ENCODE measurements at places on chromosomes 3 and 15.
A peak's percentile ranks its signal among the peaks of the same experiment; 100 is the strongest.

DNA sequence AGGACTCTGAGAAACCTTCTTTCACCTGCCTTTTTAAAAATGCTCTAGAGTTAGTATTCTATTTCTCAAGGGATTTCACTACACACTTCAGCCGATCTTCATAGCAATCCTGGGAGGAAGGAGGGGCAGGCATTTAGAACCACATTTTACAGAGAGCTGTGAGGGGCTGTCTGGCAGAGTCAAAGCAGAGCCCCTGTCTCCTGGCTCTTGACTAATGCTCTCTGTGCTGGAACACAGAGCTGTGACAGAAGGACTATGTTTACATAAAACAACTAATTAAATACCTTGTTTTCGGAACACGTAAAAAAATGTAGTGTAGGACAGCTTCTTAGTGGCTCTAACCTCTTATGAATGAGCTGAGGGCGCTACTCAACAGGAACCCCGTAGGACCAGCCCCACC lies 7.6 kb upstream of the SPTBN5 start:
- no peak for DNase-seq

DNA sequence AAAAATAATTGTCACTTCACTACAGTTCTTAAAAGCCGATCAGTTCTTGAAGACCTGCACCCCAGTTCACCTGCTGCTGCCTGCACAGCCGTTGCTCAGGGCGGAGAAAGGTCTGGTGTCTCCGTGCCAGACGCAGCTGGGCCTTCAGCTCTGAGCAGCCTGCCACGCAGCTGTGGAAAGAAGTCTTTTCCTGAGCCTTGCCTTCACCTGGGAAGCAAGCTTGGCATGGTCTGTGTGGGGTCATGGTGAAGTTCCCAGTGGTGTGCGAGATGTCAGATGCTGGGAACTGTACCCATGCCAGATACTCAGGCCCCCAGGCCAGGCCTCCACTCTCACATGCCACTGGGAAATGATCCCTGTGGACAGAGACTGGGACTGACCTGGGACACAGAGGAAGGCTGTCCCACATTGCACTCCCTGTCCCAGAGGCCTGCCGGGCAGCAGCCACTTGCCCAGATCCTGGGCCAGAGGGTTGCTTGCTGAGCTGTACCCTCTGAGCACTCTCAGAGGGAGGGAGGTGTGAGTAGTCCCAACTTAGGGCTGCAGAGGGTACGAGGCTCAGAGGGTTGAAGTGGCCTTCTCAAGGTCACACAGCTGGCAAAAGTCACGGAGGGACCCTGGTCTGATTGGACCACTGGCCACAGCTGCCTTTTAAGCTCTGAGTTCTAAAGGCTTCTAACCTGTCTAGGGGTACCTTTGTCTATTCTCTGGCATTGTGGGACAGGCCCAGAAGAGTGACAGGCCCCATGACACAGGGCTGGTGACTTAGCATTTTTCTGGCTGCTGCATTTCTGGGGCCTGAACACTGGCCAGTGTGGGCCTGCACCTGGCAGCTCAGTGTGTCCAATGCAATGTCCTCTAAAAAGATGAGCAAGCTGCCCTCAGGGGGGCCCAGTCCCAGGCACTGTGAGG lies 55.4 kb downstream of the KLF13 start:
- no peak for DNase-seq

GRCh38 chr3:158165730-158166129 lies 55.8 kb downstream of the RSRC1 start:
- no peak for DNase-seq

DNA sequence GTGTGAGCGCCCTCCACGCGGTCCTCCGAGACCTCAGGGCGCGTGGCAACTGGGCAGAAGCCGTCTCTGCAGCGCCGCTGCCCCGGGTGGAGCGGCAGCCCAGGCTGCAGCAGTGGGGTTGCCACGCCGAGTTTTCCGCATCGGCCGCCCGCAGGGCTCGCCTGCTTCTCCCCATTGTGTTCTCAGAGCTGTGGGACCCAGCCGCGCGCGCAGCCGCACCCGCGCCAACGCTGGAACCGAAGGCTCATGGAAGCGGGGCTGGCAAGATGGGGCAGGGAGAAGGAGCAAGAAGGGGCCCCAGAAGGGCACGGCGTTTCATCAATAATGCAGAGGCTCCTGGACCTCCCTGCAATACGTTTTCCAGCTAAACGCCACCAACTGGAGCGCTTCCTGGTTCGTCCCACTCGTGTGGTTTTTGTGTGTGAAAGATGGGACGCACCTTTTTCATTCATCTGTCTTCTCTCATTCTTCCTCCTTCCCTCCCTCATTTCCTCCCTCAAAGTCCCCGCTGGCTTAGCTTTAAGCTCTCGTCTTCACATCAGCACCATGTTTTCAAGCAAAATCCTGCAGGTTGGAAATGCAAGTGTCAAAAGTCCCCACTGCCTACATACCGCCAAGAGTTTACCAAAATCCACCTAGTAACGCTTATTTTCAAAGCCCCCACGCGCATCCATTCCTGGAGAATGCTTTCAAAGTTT lies 1.2 kb downstream of the ROBO1 start:
- DNase-seq = no peak

- DNase-seq = no peak
These were observed 28.6 kb downstream of the RLBP1 start for GRCh38 chr15:89192766-89193165.

- no peak for DNase-seq
These were observed 16.8 kb downstream of the PAQR5 start for GRCh38 chr15:69315402-69316110.

- DNase-seq = no peak
These were observed 27.2 kb upstream of the GBE1 start for GRCh38 chr3:81788610-81789009.

DNA sequence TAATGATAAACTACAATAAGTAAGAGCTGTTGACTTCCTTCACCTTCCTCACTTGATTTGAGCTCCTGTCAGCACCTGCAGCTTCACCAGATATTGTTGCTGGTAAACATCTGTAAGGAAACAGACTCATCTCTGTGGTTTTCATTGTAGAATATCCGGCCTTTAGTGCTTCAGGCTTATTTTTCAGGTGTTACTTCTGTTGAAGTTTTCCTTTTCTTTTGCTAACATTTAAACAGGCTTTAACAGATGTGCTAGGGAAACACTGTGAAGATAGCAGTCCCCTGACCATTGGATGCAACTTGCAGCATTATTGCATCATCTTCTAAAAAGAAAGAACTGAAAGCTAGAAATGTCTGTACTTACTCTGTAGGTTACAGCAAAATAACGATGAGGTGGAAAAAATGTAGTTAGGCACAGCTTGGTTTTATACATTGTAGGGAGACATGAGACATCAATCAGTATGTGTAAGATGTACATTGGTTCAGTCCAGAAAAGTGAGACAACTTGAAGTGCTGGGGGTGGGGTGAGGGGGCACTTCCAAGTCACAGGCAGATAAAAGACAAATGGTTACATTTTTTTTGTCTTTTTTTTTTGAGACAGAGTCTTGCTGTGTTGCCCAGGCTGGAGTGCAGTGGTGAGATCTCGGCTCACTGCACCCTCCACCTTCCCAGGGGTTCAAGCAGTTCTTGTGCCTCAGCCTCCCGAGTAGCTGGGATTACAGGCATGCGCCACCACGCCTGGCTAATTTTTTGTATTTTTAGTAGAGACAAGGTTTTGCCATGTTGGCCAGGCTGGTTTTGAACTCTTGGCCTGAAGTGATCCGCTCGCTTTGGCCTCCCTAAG lies 10.2 kb downstream of the EDEM1 start:
- peak; percentile 73 for DNase-seq

DNA sequence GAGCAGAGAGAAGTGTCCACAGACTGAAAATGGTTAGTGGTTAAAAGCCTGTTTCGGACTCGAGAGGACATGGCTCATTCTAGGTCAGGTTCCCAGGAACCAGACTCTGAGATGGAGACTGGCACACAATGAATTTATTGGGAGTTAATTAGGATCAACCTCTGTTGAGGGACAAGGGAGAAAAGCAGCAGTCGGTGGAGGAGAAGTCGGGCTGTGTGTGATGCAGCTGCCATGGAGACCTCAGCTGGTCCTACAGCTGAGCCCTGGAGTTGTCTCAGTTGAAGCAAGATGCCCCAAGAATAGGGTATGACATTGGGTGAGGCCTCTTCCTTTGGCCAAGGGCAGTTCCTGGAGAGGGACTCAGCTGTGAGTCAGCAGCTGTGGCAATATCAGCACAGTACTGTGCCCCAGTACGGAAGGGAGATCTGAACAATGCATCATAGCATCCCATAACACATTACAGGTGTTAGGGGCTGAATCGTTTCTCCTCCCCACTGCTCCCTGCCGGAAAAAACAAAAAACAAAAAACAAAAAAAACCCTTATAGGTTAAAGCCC lies 105.4 kb downstream of the ABHD5 start:
- DNase-seq = no peak

GRCh38 chr3:195451373-195452015 lies 8.7 kb upstream of the ACAP2 start:
- no peak for DNase-seq

DNA sequence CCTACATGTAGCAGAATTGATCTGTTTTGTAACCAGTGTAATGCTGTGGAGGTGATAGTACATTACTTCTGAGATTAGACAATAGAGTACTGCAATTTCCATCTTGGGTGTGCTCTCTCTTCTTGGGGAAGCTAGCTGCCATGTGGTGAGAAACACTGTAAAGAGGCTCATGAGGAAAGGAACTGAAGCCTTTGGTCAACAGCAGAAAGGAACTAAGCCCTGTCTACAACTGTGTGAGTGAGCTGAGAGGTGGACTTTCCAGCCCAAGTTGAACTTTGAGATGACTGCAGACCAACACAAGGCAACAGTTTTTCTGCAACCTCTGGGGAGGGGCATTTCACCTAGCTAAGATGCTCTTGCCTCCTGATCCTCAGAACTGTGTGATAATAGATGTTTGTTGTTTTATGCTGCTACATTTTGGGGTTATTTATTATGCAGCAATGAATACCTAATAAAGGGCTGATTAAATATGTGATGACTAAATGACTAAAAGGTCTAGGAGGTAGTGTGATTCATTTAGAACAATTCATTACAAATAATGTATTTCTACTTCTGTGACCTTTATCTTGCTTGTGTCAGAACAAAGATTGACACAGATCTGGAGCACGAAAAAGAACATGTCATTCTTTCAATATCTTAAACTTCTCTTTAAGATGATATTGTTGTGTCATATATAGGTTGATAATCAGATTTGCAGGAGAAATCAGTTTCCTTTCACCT lies 121.6 kb upstream of the THRB start:
- no peak for DNase-seq

GRCh38 chr15:70261083-70261482 lies 163.4 kb upstream of the TLE3 start:
- DNase-seq = no peak

DNA sequence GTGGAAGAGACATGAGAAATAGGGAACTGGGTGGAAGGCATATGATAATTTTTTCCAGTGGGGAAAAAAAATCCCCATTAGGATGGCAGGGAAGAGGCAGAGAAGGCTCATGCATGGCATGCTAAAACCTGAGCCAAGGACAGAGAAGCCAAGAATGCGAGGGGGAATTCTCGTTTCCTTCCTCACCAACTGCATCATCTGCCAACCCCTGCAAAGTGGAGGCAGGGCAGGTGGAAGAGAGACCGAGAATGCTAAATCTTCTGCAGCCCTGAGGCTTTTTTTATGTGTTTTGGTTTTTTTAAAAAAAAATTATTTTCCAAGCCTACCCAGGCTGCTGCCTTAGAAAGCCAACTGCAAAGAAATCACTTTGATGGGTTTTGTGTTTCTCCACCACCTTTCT lies 54.3 kb upstream of the CCDC174 start:
- no peak for DNase-seq

DNA sequence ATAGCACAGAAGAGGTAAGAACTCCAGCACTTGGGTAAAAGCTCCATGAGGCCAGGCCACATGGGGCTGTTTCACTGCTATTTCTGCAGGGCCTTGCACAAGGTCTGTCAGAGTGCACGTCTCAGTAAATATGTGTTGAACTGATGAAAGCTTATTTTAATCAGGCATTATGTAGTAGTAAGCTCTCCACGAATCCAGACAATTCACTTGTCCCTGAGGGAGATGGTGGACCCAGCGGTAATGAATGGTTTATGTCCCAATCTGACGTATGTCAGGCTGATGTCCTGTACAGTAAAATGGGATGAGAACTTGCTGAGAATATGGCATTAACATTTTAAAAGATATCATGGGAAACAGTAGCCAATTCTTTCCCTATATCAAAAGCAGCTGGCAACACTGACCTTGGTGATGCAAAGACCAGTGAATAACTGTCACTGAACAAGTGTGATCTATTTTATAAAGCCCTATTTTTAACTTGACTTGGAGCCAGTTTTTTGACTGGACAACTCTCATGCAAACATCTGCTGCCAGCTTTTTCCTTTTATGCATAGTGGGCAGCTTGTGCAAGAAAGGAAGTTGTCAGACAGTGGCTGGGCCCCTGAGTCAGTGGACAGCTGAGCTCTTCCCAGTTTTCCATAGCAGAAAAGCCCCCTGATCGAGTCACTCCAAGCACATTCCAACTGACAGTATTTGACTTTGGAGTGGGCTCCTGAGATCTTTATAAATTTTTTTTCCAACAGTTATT lies 519.8 kb upstream of the MDFIC2 start:
- no peak for DNase-seq

DNA sequence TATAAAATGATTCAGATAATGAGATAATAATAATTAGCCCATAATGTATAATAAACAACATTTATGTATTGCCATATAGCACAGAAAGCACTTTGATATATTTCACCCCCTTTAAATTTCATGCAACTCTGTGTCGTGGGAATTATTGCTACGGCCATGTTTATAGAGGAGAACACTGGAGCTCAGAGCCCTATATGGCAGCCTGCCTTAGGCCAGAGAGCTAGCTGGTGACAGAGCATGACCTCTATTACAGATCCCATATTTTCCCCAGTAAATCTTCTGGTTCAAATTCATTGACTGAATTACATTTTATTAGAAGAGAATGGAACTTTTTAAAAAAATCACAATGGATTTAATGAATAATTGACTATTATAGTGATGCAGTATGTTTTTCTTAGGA lies 25.0 kb downstream of the USP13 start:
- no peak for DNase-seq

DNA sequence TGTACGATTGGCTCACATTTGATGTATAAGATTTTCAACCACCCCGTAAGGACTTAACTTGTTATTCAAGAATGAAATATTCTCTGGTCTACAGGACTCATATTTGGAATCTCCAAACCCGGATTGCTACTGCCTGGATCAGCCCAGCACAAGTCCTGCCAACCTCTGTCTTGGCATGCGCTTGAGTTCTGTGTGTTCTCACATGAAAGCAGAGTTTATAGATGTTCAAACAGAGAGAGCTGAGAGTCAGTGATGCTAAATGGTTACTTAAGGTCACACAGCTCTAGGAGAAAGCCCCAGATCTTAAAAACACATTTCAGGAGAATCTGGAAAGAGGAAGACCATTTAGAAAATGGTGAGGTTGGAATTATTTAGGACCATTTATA lies 268.0 kb upstream of the TBL1XR1 start:
- DNase-seq = no peak

DNA sequence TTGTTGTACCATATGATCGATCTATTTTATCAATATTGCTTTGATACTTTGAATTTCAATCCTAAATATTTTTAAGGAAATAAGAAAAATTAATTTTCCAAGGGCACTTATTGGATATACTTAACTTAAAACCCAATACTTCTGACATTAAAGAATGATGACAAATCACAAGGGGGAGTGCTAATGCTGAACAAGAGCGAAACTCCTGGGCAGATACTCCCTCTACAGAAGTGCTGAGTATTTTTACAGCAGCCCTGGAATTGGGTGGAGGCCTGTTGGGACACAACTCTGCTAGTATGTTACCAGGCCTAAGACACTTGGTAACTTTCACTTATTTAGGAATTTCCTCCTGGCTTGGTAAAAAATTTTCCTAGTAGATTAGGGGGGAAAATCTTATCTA lies 46.2 kb downstream of the DENND6A start:
- peak; percentile 23 for DNase-seq

- DNase-seq = no peak
These were observed 49.9 kb downstream of the CHRD start for GRCh38 chr3:184429786-184430185.

- no peak for DNase-seq
These were observed 384 bp upstream of the LEKR1 start for GRCh38 chr3:156825795-156826143.
